ENCODE measurements at places on chromosomes 5 and 9. TPM values are rescaled to one million over a fixed set of nuclear protein-coding genes. Genes with fewer than 3 reads are reported as not detected.

GRCh38 chr5:141528291-141528984, 39.6 kb downstream of the PCDHGC5 start:
- peak; percentile 41 for DNase-seq

DNA sequence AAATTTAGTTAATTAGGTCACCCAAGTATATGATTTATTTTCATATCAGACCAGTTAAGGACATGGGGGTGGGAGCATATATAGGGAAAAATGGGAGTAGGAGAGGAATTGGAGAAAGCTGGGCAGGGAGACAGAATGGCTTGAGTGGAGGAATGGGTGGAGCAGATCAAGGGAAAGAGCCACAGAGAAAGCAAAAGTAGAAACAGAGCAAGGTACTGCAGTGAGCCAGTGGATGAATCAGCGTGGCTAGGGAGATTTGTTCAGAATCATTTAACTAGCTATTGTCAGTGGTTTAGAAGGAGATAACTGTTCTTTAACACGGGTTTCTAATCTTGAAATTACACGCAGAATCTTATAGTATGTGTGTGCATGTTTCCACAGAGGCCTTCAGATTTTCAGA, 37.4 kb downstream of the SNX24 start:
- DNase-seq: no peak

The BHMT2 gene
- total RNA-seq: 3.3 TPM

- no peak for DNase-seq
Observed at GRCh38 chr9:98783518-98784226, 12.7 kb downstream of the ANKS6 start.

DNA sequence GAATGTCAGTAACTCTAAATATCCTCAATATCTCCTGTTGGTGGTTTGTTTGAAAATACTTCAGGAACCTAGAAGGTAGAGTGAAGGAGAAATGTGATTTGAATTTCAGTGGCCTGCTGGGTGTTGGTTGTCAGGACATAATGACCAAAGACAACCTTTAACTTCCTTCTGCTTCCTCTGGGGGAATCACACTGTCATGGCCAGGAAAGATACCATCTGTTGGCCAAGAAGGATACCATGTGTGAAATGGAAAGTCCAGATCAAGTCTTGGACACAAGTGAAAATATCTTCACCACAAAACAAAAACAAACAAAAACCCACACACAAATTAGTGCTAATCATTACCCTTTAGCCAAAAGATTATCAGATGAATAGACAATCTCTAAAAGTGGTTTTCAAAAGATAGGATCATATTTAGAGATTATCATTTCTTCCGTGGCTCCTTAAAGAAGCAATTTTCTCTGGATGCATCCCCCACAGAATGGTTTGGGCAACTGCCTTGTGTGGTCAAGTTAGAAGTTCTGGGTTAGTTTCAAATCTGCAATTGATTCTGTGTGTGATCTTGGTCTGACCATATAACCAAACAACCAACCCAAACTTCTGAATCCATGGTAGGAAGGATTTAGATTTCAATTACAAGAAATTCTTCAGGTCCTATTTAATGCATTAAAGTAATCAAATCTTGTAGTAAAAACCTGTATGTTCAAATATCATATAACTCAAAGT, 1.6 kb downstream of the C1QTNF3 start:
- no peak for DNase-seq

DNA sequence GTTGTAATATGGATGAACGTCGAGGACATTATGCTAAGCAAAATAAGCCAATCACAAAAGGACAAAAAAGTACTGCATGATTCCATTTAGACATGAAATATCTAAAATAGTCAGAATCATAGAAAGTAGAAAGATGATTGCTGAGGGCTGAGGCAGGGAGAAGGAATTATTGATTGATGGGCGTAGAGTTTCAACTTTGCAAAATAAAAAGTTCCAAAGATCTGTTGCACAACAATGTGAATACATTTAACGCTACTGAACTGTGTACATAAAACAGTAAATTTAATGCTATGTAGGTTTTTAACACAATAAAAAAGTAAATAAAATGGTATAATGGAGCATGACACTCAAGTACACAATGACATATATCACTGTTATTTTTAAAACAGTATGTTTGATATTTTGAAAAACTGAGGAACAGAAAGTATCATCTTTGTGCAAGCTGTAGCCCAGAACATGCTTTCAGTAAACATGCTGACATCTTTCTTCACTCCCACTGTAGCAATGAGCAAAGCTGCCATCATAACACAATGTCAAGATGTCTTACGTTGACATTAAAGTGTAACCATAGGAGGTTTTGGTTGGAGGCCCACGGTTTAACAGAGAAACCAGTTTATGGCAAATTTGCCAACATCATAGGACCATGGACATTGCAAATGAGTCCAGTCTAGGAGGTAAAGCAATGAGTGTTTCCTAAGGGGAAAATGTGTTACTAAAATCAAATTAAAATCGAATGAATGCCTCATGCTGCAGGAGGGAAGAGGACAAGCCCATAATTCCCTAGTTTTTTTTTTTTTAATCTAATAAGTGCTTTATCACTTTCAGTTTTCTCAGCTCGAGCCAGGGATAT, 125.8 kb upstream of the SGCD start:
- DNase-seq: no peak

DNA sequence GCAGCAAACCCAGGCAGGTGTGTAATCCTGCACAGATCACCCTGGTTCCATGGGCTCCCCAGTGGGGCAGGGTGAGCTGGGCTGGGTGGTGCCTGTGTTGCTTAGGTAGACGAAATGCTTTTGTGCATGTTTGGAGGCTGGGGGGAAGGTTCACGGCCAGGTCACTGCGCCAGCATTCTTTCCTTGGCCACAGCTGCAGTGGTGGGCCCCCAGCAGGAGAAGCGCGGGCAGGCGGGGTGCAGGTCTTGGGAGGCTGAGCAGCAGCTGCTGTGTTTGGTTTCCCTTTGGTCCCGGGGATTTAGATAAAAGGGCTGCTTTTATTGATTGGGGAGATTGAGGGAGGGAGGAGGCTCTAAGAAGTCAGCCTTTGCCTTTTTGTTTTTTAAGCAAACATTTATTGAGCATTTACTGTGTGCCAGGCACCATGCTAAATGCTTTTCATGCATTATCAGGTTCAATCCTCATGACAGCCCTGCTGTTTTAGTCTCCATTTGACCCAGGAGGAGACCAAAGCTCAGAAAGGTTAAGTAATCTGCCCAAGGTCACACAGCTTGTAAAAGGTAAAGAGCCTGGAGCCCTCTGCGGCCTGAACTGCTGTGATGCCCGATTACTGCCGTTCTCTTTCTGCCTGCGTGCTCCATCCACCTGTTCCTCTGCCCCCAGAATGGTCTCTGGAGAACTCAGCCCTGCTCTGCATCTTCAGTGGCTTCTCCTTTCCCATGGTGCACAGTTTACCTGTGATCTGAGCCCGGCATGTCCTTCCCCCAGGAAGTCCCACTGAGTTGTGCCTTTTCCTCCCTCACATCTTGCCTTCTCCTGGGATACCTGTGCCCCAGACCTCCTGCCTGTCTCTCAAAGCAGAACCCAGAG, 94.4 kb downstream of the MACROH2A1 start:
- no peak for DNase-seq

DNA sequence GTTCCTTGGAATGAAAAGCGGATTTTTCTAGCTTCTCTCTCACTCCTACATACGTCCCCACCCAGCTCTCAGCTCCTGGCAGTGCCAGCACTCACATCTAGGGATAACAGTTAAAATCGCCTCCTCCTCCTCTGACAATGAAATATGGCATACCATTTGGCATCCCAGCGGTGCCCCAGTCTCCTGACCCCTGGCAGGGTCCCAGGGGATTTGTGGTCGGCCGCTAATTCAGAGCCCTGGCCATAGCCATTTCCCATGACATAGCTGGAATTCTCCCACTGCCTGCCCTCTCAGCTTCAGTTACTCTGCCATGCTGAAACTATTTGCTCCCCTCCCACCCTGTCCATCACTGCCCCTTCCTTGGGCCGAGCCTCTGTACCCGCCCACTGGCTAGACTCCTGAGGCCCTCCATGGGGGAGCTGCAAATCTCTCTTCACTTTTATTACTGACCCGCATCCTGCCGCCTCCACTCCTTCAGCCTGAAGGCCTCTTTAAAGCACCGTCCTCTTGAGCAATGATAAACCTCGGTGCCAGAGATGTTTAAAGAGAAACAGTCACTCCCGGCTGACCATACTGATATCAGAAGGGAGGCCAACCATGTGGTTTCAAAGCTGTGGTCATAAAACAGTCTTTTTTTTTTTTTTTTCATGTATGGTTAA, 139.8 kb downstream of the SLIT3 start:
- DNase-seq: peak; percentile 35

GRCh38 chr9:18683312-18683711, 209.4 kb downstream of the ADAMTSL1 start:
- DNase-seq: no peak

The SHROOM1 gene
- total RNA-seq: 2.2 TPM

DNA sequence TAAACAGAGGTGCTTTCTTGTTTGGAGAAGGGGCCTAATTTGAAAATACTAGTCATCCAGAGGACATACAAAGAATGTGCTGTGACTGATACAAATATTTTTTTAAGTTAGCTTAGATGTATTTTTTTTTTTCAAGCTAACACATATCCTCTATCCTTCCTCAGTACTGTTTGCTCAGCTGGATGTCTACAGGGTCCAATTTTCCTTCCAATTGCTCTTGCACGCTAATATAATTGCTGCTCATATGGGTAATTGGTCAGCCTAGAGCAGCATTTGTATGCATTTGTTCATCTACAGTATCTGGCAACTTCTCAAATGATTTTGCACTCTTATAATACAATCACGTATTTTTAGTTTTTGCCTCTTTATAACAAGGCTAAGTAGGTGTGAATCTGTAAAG, 84.7 kb downstream of the ZDHHC21 start:
- no peak for DNase-seq

The ZNF169 gene
- 1.6 TPM for total RNA-seq

DNA sequence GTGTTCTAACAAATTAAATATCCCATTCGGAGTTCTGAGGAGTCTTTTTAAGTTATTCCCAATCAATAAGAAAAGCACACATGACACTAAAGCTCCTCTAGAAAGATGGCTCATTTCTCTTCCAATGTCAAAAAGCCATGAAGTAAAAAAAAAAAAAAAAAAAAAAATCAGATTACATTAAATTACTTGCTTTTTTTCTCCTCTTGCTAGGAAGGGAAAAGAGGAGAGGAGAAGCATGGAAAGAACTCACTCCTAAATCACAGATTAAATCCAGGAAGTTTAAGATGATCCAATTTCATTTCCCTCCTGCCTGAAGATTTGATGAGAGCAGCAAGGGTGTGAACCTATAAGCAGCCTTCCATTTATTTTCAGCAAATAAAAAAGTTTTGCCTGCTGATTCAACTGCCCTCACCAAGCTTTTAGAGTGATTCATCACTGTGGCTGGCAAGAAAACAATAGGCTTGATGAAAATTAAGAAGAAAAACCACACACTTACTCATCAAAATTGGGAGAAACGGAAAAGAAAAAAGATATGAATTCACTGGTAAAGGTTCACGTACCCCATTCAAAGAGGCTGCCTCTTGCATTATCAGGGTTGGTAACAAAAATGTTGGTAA, 19.7 kb downstream of the MYO10 start:
- DNase-seq: no peak

DNA sequence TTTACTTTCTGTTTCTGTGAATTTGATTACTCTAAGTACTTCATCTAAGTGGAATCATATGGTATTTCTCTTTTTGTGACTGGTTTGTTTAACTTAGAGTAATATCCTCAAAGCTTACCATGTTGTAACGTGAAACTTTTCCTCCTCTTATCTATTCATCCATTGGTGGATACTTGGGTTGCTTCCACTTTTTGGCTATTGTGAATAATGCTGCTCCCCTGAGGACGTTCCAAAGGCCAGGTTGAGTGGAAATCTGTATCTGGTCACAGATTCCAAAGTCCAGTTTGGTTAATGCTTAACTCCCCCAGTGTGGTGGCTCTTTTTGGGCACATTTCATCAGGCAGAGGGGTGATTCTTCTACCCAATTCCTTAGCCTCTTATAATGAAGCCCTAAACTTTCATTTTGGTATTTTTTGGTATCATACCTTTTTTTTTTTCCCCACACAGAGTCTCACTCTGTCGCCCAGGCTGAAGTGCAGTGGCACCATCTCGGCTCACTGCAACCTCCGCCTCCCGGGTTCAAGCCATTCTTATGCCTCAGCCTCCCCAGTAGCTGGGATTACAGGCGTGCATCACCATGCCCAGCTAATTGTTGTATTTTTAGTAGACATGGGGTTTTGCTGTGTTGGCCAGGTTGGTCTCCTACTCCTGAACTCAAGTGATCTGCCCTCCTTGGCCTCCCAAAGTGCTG, 65.4 kb downstream of the CMYA5 start:
- no peak for DNase-seq

DNA sequence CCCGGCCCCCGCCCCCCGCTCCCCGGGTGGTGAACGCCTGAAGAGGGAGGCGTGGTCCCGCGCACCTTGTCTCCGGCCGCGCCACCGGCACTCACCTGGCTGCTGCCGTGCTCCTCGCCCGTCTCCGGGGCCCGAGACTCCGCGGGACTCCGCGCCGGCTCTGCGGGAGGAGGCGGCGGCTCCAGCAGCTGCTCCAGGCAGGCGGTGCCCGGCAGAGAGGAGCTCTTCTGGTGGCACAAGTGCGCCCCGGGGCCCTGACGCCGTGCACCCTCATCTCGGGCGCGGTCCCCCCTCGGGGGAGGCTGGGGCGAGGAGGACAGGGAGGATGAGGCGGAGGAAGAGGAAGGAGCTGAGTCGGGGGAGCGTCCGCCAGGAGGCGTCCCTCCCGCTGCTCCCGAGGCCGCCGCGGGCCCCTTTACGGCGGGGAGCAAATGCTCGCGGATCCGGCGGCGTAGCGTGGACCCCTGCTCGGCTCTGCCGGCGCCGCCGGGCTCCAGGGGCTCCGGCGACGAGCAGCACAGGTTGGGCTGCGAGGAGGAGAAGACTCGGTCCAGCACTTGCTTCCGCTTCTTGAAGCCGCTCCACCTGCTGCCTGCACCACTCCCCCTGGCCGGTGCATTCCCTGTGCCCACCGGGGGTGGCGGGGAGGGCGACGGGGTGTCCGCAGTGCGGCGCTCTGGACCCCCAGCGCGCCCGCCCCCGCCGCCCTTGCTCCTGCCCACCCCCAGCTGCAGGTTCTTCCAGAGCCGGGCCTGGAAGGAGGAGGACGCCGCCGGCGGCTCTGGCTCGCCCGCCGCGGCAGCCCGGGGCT, 928 bp downstream of the MCTP1 start:
- no peak for DNase-seq

GRCh38 chr9:130473566-130473965, 28.8 kb downstream of the ASS1 start:
- DNase-seq: no peak

The SLC1A1 gene
- 1.2 TPM for total RNA-seq

DNA sequence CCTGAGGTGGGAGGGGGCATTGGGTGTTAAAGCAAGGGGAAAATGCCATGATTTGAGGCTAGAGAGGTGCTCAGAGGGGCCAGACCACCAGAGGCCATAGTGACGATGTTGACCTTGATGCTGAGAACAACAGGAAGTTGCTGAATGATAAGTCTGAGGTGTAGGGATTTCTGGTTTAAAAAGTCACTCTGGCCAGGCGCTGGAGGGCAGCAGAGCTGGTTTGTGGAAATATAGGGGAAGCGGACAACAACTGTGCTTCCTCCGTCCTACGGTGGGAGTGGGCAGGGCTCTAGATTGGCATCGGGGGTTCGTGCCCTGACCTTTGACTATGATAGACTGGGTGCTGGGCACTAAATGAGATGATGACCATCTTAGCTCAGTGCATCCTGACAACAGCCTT, 44.7 kb downstream of the STOM start:
- DNase-seq: no peak
